Stimulated activated CD8-positive, alpha-beta memory T cell treated with anti-CD3 and anti-CD28 coated beads, Interleukin-4, amount 100 ng/mL, for 1 hour (primary cell): ENCODE measurements at places on chromosomes 16 and 17.

- no peak for DNase-seq
Observed at GRCh38 chr17:3890878-3891219, 2.0 kb downstream of the CAMKK1 start.

- no peak for DNase-seq
Observed at GRCh38 chr17:1197379-1197778, 17.6 kb upstream of the ABR start.

GRCh38 chr17:80312621-80313135 lies 52.0 kb downstream of the RNF213 start:
- no peak for DNase-seq

- no peak for DNase-seq
Observed at GRCh38 chr17:76252040-76252954, 12.0 kb upstream of the RNF157 start.

GRCh38 chr17:81821603-81822311 lies 11.3 kb downstream of the MCRIP1 start:
- no peak for DNase-seq

DNA sequence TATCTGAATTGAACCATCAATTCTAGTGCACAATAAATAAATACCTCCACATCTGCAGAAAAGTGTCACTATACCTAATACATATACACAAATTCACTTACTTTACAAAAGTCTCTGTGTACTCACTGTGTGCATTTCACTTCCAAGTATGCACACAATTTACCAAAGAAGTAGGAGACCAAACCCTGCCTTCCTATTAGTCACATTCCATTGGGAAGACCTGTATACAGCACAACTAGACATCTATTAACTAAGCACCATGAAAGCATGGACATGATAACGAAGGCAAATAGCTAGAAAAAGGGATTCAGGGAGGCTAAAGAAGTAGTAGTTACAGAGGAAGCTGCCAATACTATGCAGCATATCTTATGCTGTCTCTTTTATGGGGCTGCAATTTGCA lies 139.5 kb downstream of the SNX11 start:
- DNase-seq: no peak

DNA sequence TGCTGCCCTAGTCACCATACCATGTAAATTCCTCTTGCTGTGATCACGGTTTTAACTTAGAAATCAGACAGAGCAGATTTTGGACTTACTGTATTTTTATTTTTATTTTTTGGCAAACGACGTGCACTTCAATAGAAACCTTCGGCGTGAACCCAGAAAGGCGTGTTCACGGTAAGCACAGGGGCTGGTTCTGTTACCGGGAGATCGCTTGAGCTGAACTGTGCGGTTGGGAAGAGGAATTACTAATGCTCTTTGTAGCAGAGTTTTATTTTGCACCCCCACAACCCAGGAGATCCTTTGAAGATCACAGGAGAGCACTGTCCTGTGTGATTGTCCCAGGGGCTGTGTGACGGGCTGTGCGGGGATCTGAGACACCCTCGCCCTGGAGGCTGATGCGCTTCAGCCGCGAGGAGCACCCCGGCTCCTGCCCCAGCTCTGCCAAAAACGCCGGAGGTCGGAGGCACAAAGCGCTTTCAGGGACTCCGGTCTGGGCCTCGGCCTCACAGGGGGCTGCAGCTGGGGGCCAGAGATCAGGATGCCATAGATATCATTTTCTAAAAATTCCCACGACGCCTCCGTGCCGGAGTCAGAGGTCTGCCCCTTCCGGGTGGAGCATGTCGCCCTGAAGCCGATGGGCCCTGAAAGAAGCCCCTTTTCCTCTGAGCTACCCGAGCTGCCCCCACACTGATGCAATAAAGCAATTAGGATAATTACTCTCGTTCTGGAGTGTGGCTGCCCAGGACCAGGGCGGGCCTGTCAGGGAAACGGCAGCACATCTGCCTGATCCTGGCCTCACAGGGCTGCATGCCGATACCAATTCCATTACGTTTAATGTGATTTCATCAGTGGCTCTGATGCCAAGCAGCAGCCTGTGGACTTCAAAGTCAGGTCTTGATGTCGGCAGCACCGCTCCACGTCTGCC lies 71.8 kb downstream of the LMF1 start:
- DNase-seq: no peak

- DNase-seq: no peak
Observed at GRCh38 chr16:50956637-50957036, 194.4 kb downstream of the SALL1 start.

GRCh38 chr17:28953444-28954118 lies 2.3 kb upstream of the PHF12 start:
- no peak for DNase-seq

GRCh38 chr17:63573634-63574033 lies 23.4 kb downstream of the DCAF7 start:
- DNase-seq: no peak

- DNase-seq: no peak
Observed at GRCh38 chr16:56864960-56865359, at the start of gene SLC12A3. Gene SLC12A3 (plus strand): TSS chr16:56865207. CDS start chr16:56865236, 29 bp downstream.

DNA sequence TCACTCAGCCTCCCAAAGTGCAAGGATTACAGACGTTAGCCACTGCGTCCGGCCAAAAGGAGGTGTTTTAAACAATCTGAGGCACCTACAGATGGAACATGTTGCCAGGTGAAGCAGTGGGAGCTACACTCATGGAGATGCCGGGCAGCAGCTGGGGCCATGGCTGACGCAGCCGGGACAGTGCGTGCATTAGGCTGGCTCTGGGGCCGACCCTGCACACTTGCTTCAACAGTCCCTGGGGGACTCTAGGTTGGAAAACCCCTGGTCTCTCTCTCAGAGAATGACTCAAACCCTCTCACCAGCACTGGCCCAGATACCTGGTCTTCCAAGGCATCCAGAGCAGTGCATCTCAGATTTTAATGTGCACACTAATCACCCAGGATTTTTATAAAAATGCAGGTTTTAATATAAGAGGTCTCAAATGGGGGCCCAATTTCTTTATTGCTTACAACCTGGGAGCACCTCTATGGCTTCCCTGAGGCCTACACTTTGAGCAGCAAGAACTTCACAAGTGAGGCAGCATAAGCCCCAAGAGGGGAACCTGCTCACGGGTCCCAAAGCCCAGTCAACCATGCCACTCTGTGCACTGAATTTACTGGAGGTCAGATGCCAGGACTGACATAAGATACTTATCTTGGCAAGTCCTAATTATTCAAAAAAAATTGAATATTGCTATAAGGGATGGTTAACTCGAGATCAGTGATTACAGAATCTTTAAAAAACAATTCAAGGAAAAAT lies 70.8 kb upstream of the TRAP1 start:
- DNase-seq: no peak

GRCh38 chr16:2486645-2487516 lies 12.0 kb downstream of the TBC1D24 start:
- DNase-seq: peak; percentile 60
